CD4-positive, alpha-beta T cell treated with Interleukin-1 beta for 1 hour (primary cell): ENCODE measurements at places on chromosomes 12 and 14.
A peak's percentile ranks its signal among the peaks of the same experiment; 100 is the strongest.

GRCh38 chr14:61435563-61436337 lies 114.4 kb downstream of the PRKCH start:
- no peak for DNase-seq

GRCh38 chr12:131132118-131132892 lies 178.6 kb downstream of the ADGRD1 start:
- peak; percentile 58 for DNase-seq

GRCh38 chr14:64467566-64467965 lies 2.3 kb downstream of the AKAP5 start:
- DNase-seq = no peak

DNA sequence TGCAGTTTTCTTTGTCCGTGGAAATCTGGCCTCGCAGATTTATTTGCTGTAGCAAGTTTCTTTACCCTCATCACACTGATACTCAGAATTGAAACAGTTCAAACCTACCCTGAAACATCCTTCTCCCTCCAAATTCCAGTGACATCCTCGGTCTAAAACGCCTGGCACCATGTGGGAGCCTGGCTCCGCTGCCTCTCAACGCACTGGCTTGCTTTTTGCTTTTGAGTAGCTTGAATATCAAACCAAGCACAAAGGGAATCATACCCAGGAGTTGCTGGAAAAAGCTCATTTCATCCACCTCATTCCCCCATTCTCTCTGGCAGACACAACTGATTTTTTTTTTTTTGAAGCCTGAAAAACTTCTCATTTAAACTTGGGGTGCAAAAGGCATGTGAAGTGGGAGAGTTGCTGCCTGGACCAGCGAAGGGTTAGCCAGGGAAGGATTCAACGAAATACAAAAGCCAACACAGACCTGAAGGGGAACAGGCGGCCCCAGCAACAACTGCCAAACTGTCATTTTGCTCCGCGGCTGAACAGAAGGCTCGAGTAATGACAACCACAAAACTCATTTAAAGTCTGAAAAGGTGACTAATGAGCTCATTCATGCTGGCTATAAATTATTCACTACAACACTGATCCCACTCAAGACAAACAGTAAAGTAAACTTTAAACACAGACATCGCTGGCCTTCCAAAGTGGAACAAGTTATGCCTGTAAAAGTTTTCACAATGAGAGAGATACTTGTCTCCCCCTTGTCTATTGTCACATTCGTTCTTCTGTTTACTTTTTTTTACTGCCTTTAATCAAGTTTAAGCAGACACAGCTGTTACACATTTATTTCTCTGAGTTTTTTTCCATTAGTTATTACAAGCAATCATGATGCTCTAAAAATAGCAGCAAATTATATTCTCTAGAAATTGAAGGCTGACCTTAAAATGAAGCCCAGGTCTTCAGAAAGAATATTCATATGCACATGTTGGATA lies 12.5 kb upstream of the FOXN3 start:
- DNase-seq = no peak

GRCh38 chr12:18932715-18933114 lies 194.8 kb downstream of the CAPZA3 start:
- no peak for DNase-seq

DNA sequence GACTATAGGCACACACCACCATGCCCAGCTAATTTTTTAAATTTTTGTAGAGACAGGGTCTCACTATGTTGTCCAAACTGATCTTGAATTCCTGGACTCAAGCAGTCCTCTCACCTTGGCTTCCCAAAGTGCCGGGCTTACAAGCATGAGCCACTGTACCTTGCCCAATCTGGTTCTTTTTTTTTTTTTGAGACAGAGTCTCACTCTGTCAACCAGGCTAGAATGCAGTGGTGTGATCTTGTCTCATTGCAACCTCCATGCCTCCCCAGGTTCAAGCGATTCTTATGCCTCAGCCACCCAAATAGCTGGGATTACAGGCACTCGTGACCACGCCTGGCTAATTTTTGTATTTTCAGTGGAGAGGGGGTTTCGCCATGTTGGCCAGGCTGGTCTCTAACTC lies 15.4 kb downstream of the MRPL42 start:
- DNase-seq = no peak

GRCh38 chr12:120013659-120014380 lies 24.8 kb downstream of the BICDL1 start:
- DNase-seq = peak; percentile 89

- DNase-seq = no peak
Observed at GRCh38 chr14:58460772-58461171, 33.3 kb downstream of the KIAA0586 start.

DNA sequence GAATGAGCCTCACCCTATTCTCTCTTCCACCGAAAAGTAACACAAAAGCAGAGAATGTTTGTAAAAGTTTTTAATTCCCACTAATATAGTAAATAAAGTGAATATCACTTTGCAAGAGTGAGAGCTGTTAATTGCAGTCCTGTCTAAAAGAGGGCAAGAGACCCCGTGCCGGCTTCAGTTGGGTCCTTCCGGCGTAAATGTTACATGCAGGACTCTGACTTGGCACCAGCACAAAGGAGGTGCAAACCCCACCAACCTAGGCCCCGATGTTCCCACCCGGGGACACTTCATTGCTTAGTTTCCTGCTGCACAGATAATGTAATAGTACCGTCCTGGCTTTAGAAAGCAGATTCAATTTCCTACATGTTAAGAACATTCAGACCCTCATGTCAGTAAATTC lies 66.0 kb upstream of the DYNC1H1 start:
- DNase-seq = no peak

- no peak for DNase-seq
Observed at GRCh38 chr14:95679998-95680735, 6.1 kb upstream of the TCL1B start.
